ENCODE measurements at places on chromosomes 11 and 22.
A peak's percentile ranks its signal among the peaks of the same experiment; 100 is the strongest.

DNA sequence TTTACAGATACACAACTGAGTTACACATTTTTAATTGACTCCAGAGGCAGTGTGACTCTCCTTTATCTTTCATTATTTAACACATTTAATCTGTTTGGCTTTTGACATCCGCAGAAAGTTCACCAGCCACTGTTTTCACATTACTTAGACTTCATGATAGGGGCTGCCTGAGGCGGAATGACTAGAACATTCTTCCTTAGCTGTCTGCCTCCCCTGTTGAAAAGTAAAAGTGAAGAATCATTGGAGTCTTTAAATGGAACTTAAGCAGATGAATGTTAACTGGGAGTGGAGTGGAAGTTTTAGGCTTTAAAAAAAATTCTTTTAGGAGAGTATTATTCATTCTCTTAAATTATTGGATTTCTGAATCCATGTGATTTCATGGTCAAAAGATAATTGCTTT, 229.2 kb upstream of the MTNR1B start:
- no peaks in the 10 kb centered on the region for H3K4me1 ChIP-seq
- no peak for DNase-seq
- no peak overlapping the region for H3K4me3 ChIP-seq
- H3K27ac ChIP-seq: no peak overlapping the region
- no peaks in the 10 kb centered on the region for H3K27me3 ChIP-seq

DNA sequence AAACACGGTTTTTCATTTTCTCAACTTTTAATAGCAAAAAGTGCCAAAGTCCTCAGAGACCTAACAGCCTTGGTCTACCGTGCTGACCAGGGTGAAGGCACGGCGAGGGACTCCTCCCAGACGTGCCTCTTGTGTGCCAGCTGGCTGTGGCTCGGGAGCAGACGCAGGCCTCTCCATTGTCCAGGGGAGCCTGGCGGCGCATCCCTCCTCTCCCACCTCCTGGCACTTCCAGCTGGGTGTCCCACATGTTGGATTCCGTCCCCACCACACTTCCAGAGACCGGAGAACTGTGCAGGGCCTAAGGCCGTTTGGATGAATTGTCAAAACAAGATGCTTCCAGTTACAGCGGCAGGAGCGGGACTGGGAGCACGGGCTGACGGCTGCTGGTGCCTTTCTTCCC, 11.6 kb downstream of the CDPF1 start:
- no peak overlapping the region for H3K4me3 ChIP-seq
- H3K4me1 ChIP-seq: peaks cover 50% of the 10 kb centered on the region
- no peaks in the 10 kb centered on the region for H3K27me3 ChIP-seq
- H3K27ac ChIP-seq: peak overlapping the region; percentile 51
- DNase-seq: no peak
- H3K36me3 ChIP-seq: peaks cover 17% of the 10 kb centered on the region

GRCh38 chr11:121723246-121723741, 270.5 kb upstream of the SORL1-AS1 start:
- H3K27ac ChIP-seq: peak overlapping the region; percentile 87
- peak overlapping the region; percentile 58 for H3K4me3 ChIP-seq
- H3K4me1 ChIP-seq: no peaks in the 10 kb centered on the region
- DNase-seq: peak; percentile 15
- peaks cover 24% of the 10 kb centered on the region for H3K27me3 ChIP-seq

DNA sequence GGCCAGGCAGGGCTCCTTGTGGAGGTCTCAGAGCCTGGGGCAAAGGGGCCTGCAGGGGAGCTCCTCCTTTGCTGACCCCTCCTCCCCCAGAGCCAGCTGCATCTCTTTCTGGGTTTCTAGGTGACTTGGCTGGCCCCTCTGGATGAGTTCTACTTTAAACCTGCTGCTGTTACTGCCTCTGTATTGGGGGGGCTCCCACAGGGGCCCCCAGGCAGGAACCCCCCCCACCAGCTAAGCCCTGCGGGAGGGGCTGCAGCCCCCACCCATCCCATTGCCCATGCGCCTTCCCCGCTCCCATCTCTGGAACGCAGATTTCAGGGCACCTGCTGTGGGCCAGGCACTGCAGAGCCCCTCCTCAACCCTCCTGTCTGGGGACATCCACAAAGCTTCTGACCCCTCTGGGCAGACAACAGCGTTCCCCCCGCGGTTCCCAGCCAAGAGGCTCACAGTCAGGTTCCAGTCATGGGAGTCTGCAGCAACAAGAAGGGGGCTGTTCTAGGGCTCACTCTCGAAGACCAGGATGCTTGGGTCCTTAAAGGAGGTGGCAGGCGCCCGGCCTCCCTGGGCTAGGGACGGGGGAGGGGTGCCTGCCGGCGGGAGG, 815 bp upstream of the PLCB3 start:
- peaks cover 50% of the 10 kb centered on the region for H3K4me1 ChIP-seq
- peaks cover 7% of the 10 kb centered on the region for H3K36me3 ChIP-seq
- H3K4me3 ChIP-seq: peak overlapping the region; percentile 84
- H3K27me3 ChIP-seq: no peaks in the 10 kb centered on the region
- no peak for DNase-seq

GRCh38 chr11:14358729-14359439, at the start of gene RRAS2:
RRAS2 (minus strand) TSS chr11:14359183; CDS start chr11:14358870, 313 bp downstream.
- no peaks in the 10 kb centered on the region for H3K27me3 ChIP-seq
- peak within 1 kb of the TSS; percentile 85 for H3K27ac ChIP-seq
- DNase-seq: peak; percentile 77
- no peaks in the 10 kb centered on the region for H3K36me3 ChIP-seq
- peak within 1 kb of the TSS; percentile 86 for H3K4me3 ChIP-seq

DNA sequence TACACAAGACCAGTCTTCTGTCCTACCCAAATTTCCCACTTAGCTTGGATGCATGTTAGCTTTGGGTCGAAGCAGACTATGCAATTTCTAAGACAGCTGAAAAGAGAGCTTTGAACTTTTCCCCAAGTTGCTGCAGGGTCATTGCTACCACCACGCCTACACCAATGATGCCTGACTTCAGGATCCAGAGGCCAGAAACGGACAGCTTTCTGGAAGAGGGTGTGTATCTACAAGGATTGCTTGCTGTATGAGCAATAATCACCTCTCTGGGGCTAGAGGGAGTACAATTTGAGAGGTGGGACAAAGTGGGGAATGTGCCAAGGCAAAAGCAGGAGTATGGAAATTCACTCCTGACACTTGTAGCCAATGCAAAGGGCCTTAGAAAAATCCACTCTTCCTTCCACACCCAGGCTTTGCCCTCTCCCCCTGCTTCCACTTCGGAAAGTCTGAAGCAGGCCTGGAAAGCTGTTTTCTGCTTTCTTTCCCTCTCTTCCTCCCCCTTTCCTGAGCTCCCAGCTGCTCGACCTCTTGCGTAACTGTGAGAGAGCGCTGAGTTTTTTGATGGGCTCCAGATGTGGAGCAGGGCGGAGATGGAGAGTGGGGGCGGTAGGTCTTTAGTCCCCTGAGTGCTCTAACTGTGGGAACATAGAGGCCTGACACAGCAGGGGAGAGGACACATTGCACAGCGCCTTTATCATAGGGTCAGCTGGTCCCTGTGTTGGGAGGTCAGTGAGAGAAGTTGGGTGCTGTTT, 2.1 kb upstream of the PHLDB1 start:
- H3K36me3 ChIP-seq: peaks cover 32% of the 10 kb centered on the region
- peaks cover 71% of the 10 kb centered on the region for H3K4me1 ChIP-seq
- peak overlapping the region; percentile 86 for H3K27ac ChIP-seq
- no peak overlapping the region for H3K4me3 ChIP-seq
- DNase-seq: peak; percentile 87

GRCh38 chr22:39392341-39392948, 7.1 kb upstream of the TAB1 start:
- no peak for DNase-seq
- H3K36me3 ChIP-seq: no peaks in the 10 kb centered on the region
- peaks cover 12% of the 10 kb centered on the region for H3K4me1 ChIP-seq
- no peaks in the 10 kb centered on the region for H3K27me3 ChIP-seq

DNA sequence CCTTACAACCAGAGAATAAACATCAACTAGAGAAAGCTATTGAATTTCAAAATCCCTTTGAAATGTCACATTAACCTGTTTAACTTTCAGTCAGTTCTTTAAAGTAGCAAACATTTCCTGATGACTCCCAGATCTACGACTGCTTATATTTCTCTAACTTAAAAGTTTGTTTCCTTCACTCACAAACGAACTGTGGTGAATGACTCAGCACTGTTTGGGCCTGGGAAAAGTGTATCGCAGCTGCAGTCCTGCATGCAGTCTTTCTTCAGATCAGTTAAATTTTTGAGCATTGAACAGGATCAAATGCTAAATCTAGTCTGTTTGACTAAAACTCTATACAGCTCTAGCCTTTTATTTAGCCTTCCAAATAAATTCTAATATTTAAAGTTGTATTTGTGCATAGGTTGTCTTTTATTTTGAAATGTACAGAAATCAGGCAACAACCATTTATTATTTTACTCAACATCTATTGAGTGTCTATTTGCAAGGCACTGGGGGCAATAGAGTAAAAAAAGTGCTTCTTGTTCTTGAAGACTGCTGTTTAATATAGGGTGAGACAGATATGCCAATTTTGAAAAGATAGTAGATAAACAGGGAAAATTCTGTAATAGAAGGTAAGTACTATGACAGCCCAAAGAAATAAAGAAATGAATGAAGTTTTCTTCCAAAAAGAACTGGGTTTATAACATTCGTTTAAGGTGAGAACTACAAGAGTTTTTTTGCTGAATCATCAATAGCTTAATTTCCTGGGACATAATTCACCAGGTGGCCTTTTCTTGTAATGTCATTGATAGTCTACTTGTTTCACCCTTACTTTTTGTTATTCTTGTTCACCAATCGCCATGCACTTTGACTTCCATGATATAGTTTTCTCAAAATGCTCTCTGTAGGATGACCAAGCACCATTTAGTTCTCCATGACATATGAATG, 235.4 kb downstream of the METTL15 start:
- H3K27ac ChIP-seq: no peak overlapping the region
- H3K27me3 ChIP-seq: no peaks in the 10 kb centered on the region
- no peak for DNase-seq

- DNase-seq: no peak
- no peak overlapping the region for H3K27ac ChIP-seq
- H3K4me1 ChIP-seq: peaks cover 20% of the 10 kb centered on the region
- no peaks in the 10 kb centered on the region for H3K27me3 ChIP-seq
Observed at GRCh38 chr11:61680622-61681221, 531 bp downstream of the DAGLA start.

GRCh38 chr11:126434950-126435335, 79.5 kb downstream of the ST3GAL4 start:
- H3K4me3 ChIP-seq: no peak overlapping the region
- no peaks in the 10 kb centered on the region for H3K27me3 ChIP-seq
- DNase-seq: no peak

DNA sequence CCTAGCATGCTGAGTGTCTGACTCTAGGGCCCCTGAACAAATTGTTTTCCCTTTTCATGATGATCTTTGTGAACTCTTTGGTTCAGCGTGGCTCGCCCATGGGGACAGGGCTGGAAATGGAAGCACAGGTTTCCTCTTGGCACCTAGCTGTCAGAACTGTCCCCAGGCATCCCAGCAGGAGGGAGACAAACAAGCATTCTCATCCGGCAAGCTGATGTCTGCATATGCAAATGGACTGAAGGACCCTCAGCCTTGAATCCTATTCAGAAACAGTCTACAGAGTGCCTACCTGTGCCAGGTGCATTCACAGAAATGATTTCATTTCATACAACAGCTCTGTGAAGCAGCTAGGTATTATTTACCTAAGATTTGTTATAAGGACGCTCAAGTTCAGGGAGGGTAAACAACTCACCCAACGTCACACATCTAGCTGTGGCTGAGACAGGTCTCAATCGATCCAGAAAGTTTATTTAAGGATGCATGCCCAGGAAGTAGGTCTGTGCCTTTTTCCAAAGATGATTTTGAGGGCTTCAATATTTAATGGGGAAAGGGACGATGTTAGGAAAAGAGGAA, 176.4 kb downstream of the KIRREL3 start:
- no peak overlapping the region for H3K27ac ChIP-seq
- no peaks in the 10 kb centered on the region for H3K36me3 ChIP-seq
- no peaks in the 10 kb centered on the region for H3K4me1 ChIP-seq
- DNase-seq: no peak
- no peak overlapping the region for H3K4me3 ChIP-seq
- no peaks in the 10 kb centered on the region for H3K27me3 ChIP-seq

- H3K27ac ChIP-seq: no peak overlapping the region
- no peaks in the 10 kb centered on the region for H3K27me3 ChIP-seq
- H3K4me3 ChIP-seq: no peak overlapping the region
Observed at GRCh38 chr11:15580056-15580774, 465.5 kb downstream of the INSC start.

- no peak overlapping the region for H3K4me3 ChIP-seq
- H3K4me1 ChIP-seq: peaks cover 18% of the 10 kb centered on the region
- H3K27me3 ChIP-seq: no peaks in the 10 kb centered on the region
- peak overlapping the region; percentile 50 for H3K27ac ChIP-seq
- DNase-seq: peak; percentile 55
- H3K36me3 ChIP-seq: no peaks in the 10 kb centered on the region
Observed at GRCh38 chr22:25013607-25014006, 61.1 kb downstream of the KIAA1671 start.

DNA sequence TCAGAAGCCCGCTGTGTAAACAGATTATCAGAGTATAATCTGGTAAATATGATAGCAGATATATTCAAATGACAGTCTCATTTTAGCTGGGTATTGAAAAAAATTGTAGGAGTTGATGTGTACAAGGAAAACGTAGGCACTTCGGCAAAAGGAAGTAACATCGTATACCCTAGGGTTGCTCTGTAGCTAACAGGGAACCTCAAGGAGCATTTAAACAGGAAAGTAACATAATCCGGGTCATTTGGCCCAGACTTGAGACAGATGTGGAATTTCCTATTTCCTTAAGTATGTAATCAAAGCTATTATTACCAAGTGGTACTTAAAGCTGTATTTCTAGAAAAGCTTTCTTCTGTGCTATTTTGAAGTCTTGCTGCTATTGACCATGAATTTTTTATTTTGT, 215.6 kb downstream of the DDX10 start:
- H3K27me3 ChIP-seq: no peaks in the 10 kb centered on the region
- H3K4me1 ChIP-seq: no peaks in the 10 kb centered on the region
- no peak for DNase-seq
- H3K36me3 ChIP-seq: no peaks in the 10 kb centered on the region
- H3K27ac ChIP-seq: no peak overlapping the region

DNA sequence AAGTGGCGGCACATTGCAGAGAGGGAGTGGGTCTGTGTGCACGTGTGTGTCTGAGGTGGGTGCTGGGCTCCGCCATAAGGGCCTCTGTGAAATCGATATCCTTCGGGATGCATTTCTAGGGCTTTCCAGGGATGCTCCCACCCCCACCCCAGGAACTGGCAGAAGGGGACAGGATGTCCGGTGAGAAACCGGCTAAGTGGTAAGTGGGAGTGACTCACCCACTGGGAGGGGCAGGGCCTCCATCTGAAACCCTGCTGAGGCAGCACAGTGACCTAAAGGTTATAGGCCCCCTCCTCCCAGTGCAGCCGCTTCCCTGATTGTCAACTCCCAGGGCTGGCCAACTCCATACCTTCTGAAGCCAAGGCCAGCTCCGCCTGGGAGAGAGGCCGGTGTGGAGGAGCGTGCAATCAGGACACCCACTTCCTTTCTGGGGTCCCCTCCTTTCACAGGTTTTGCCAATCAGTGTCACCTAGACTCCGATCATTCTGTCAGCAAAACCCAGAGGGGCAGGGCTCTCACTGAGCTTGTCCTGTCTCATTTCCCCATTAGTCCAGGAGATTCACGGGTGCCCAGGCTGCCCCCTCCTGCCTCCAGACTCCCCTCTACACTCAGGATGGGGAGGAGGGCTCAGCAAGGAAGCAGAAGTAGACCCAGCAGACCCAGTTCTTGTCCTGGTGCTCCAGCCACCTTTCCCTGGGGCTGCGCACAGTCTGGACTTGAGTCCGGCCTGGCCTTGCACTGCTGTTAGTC, 44.5 kb downstream of the NECTIN1 start:
- H3K36me3 ChIP-seq: no peaks in the 10 kb centered on the region
- peaks cover 38% of the 10 kb centered on the region for H3K4me1 ChIP-seq
- no peak overlapping the region for H3K27ac ChIP-seq
- DNase-seq: no peak

- peak within 1 kb of the TSS; percentile 42 for H3K4me3 ChIP-seq
- peaks cover 24% of the 10 kb centered on the region for H3K27me3 ChIP-seq
- DNase-seq: peak; percentile 75
- H3K36me3 ChIP-seq: no peaks in the 10 kb centered on the region
Observed at GRCh38 chr11:74311352-74311926, at the start of gene P4HA3. P4HA3 (minus strand) TSS chr11:74311640; CDS start chr11:74311611, 29 bp downstream.

Data from heart right ventricle (tissue), 16 donors.